NB4 (cell line): ENCODE measurements at places on chromosomes 5 and 9.

- no peak for DNase-seq
Observed at GRCh38 chr9:20309124-20309523, 313.2 kb downstream of the MLLT3 start.

GRCh38 chr5:89929834-89930233 is 479.7 kb downstream of the CETN3 start:
- DNase-seq: no peak

- DNase-seq: no peak
Observed at GRCh38 chr5:4348423-4348822, 752.8 kb downstream of the IRX1 start.

DNA sequence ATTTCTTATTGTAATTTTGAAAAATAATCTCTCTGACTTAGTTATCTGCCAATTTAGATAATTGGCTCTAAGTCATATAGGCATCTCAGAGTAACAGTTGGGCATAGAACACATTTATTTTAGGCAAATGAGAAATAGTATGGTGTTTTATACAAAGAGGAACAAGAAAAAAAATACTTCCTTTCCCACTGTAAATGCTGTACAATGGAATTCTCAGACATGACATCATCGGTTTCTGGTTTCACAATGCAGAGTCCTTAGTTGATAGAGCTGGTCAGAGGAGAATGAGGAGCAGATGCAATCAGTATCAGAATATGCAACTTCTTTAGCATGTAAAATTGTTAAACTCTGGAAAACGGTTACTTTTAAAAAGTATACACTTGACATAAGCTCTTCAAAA is 49.4 kb downstream of the PLK2 start:
- peak; percentile 40 for DNase-seq

DNA sequence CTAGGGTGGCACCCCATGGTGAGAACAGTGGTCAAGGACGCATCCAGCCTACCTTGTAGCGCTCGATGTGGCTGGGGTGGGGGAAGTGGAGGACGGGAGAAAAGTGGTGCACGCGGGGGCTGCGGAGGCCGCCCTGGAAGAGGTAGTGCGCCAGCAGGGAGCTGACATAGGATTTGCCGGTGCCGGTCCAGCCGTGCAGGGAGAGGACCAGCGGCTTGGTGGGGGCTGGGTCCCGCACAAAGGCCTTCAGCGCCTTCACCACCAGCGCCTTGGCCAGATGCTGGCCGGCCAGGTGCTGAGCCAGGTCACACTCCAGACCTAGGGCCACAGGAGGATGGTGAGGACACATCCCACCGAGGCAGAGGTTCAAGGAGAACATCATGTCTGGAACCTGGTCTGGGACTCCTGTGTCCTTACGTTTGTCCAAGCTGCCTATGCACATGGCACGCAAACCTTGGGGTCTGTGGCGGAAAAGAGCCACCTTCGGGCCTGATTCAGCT is 797 bp downstream of the TOR2A start:
- DNase-seq: no peak

GRCh38 chr9:136538599-136539426 is 7.0 kb downstream of the NOTCH1 start:
- DNase-seq: no peak

GRCh38 chr5:128349044-128349858 is 188.8 kb downstream of the FBN2 start:
- DNase-seq: no peak
